ENCODE measurements at places on chromosomes 3 and 15.

DNA sequence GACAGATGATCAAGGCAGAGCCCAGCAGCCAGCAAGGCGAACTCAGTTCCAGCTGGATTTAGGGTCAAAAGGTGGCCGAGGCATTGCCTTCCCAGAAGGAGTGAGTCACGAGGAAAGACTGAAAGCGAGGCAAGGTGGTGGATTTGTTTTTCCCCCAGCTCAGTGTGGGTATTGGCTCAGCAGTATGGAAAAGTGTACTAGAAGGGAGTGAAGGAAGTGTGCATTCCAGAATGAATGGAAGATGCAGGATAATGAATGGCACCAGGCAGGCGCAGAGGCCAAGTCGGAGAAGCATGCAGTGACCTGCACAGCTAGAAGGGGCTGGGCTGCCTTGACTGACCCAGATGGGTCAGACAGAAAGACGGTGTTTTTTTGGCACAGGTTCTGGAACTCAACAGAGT is 46.3 kb downstream of the FOXP1 start:
- DNase-seq = peak; percentile 67

GRCh38 chr3:37779289-37780152 is 82.2 kb upstream of the CTDSPL start:
- peak; percentile 15 for DNase-seq

DNA sequence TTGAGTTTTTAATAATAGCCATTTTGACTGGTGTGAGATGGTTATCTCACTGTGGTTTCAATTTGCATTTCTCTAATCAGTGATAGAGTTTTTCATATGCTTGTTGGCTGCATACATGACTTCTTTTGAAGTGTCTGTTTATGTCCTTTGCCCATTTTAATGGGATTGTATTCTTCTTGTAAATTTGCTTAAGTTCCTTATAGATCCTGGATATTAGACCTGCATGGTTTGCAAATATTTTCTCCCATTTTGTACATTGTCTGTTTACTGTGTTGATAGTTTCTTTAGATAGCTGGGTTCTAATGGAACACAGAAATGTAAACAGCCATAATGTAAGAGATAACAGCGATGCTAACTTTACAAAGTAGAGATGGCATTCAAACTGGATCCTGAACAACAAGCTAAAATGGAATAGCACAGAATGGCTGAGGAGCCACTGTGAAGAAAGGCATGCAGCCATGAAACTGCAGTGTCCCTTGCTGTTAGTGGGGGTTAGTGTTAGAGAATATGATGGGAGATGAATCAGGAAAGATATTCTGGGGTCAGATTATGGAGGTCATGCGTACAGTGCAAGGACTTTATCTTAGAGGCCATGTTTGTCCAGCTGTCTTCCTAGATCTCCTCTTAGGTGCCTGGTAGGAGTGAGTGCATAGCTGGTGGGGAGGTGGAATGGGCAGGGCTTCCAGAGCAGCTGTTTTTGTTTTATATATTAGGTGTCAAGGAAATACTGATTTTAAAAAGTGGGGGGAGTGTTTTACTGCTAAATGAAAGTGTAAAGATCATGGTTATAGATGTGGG is 48.1 kb downstream of the BBS4 start:
- no peak for DNase-seq

DNA sequence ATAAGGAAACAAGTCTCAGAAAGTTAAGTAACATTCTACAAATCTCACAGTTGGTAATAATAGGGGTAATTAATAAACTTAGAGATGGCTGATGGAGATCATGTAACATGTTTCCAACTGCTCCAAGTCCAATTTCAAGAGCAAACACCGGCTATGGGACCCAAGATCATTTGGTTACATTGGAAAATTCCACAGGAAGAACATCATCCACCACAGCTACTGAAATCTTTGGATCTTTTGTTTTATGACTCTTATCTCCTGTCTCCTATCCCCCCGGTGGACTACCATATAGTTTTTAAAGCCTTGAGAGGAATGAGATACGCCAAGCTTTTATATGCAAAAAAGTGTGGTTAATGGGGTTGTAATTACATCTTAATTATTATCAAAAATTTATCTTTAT is 216.1 kb downstream of the WNT5A start:
- DNase-seq = no peak

GRCh38 chr3:149771652-149772271 is 19.5 kb upstream of the COMMD2 start:
- no peak for DNase-seq

- DNase-seq = no peak
Measured at GRCh38 chr15:67899596-67900283, 59.9 kb upstream of the RNU6-1 start.

DNA sequence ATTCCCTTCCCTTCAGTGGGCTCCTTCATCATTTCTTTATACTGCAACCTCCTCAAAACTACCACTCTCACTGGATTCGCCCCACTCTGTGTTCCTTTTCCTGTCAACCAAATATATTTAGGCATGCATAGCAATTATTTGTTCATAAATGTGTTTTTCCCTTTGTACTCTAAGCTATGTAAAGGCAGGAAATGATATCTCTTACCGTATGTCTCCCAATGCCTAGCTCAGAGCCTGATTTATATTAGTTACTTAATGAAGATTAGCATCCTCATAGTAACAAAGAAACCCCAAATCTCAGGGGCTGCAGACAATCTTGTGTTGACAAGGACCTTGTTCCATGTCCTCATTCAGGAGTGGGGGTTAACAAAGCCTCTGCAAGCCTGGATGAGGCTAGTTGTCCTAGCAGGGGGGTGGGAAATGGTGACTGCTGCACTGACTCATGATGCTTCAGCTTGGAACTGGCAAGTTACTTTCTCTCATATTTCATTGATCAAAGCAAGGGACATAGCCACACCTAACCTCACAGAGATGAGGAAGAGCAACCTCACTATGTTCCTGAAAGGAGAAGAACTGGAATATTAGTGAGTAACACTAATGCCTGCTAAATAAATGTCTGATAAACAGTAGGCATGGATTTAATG is 15.2 kb downstream of the PHLDB2 start:
- no peak for DNase-seq

DNA sequence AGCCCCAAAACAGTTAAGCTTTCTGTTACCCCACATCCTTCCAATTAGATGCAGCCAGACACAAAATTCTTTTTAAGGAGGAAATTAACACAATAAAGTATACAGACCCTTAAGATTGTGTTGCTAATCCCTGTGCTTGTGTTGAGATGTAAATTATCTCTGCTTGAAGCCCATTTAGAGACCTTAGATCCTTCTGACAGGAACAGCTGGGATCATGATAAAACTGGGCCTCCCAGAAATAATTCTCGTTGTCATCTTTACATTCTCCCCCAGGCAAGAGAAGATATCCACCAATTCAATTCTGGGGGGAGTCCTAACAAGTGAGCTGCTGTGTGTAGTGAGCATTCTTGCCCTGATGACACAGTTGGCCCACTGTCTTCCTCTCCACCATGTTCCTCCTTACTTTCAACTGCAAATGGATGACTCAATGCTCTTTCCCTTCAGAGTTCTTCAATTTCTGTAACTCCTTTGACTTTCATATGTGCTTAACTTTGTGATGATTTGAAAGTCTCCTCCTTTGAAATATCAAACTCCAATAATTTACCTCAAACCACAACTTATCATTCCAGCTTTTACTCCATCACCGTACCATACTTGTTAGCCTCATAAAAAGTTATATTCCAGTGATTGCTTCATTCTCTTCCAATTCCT is 186.6 kb downstream of the RAP2B start:
- DNase-seq = no peak

- no peak for DNase-seq
Measured at GRCh38 chr3:164094546-164094945, 983.8 kb downstream of the SI start.

DNA sequence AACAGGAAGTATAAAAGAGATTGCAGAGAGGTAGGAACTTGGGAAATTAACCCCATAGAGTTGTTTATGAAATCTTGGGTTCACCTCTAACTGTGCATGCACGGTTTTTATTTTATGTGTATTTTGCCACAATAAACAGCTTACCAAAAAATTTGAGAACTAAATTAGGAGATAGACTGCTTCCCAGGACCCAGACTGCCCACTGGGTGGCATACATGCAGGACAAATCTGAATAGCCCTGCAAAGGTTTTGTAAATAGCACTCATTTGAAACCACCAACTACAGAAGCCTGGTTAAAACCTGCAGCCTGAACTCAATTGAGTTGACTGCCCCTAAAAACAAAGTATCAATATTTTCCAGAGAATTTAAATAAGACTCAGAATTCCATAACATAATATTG is 96.4 kb upstream of the SLCO2A1 start:
- no peak for DNase-seq

DNA sequence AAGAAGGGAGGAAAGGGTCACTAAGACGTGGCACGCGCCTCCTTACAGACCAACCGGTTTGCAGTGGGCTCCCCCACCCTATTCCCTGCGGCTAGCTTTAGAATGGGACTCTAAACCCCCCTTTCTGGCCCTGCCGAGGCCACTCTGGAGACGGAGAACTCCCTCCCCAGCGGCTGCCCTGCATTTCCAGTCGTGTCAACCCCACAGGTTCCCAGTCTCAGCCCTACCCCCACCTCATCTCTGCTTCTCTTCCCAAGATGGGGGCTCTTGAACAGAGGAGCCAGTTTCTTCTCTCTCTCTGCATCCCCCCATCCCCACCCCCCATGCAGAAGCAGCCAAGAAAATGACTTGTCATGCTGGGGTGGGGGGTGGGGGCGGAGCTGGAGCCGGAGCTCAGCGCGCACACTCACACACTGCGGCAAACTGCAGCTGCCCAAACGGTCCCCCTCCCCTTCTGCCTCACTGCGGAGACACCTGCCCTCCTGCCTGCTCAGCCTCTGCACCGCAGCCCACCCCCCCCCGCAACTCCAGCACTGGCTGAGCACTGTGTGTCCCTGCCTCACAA is 871 bp downstream of the MAP1A start:
- no peak for DNase-seq

DNA sequence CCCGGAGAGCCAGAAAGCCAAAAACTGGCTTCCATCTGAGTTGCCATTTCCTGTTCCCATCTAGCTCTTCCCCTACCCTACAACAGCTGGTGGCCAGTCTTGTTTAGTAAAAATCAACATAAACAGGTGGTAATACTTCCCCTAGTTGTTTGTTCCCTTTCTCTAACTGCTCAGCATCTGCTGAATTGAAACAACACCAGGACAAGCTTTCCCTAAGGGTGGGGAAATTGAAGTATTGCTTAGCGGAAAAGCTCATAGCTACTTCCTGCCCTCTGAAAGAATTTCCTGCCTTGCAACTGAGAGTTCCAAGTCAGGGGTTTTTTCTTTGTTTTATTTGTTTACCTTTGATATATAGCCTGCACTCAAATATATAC is 66.8 kb downstream of the HMG20A start:
- DNase-seq = no peak

DNA sequence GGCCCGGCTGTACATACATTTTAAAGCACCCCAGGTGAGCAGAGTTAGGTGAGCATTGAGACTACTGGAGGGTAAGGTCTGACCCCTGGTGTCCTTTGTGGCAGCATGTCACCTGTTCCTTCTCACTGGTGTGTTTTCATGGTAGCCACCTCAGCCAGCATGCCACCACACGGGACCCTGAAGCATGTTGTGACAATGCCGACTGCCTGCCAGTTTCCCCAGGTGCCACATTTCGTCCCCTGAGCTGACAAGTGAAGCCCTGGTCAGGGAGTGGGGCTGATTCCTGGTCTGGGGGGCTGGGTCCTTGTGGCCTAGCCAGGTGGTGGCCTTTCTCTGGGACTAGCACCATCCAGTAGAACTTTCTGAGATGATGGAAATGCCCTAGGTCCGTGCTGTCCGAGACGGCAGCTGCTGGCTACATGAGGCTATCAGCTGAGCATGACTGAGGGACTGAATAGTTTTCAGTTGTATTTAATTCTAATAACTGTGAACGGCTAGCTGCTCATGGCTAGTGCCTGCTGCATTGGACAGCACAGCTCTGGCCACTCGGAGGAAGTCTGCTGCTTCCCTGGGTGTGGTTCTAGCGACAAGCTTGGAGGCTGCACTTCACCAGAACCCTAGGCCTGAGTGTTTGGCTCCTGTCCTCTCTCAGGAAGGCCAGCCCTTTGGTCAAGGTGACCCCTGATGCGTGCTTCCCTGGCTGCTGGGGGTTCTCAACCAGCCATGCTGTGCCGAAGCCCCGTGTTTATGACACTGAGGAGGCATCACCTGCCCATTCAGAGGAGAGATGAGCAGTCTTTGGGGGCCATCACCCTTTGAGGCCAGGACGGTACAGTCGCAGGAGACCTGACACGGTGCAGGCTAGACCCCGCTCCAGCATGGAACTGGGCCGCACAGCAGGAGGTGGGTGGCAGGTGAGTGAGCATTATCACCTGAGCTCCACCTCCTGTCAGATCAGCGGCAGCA is 3.9 kb downstream of the C3orf22 start:
- DNase-seq = no peak

DNA sequence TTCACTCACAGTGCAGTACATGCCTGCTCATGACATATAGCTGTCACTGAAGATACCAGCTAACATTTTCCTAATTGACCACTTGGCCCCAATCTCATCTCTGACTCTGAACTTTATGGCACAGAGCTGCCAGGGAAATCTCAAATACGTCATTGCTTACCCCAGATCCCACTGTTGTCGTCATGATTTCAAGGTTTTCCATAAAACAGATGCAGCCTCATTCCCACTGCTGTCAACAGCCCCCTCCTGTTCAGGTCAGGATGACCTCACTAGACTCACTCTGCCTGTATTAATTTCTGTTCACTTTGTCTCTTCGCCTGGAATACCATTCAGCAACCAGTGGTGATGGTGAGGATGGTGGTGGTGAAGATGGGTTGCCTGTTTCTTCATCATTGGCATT is 262.6 kb upstream of the TPM1 start:
- DNase-seq = no peak

DNA sequence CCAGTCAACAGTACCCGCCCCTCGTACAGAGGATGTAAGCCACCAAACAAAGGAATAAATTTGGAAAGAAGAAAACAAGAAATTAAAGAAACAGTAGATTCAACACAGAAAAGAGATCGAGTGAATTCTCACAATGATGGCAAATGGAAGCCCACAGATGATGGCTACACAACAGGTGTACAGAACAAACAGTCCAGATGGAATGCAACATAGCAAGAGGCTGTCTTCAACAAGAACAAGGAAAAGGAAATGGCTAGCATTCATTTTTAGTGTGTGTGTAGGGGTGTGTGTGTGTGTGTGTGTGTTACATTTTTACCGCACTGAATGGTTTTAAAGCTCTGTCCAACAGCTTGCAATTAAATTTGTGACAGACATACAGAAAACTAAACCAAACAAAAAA is 12.9 kb downstream of the NEDD4 start:
- DNase-seq = no peak

- DNase-seq = no peak
Measured at GRCh38 chr15:70033109-70033508, 64.6 kb downstream of the TLE3 start.

- no peak for DNase-seq
Measured at GRCh38 chr3:160401291-160402095, 2.0 kb downstream of the SMC4 start.

- no peak for DNase-seq
Measured at GRCh38 chr15:52336529-52336928, 40.9 kb upstream of the MYO5C start.

DNA sequence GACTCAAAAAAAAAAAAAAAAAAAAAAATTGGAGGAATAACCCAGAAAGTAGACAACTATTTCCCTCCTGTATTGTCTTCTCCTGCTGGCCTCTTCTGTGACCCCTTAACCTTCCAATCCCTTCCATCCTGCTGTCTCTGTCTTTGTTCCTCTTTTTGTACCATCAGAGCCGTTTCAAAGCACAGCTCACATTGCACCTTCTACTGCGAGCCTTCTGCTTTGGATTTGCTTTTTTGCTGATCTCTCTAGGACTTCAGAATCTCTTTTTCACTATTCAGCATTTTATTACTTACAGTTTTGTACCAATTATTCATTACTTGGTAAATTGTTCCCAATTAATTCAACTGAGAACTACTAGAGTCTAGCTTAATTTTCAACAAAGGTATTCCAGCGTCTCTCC is 284.0 kb upstream of the TBL1XR1 start:
- no peak for DNase-seq

GRCh38 chr3:81462921-81463320 is 298.5 kb downstream of the GBE1 start:
- no peak for DNase-seq

Measured in T1000 (cell line).